ENCODE measurements at places on chromosomes 4 and X.
A peak's percentile ranks its signal among the peaks of the same experiment; 100 is the strongest.

- DNase-seq, result no peak
Measured at GRCh38 chr4:105293360-105293759, 146.7 kb downstream of the TET2 start.

DNA sequence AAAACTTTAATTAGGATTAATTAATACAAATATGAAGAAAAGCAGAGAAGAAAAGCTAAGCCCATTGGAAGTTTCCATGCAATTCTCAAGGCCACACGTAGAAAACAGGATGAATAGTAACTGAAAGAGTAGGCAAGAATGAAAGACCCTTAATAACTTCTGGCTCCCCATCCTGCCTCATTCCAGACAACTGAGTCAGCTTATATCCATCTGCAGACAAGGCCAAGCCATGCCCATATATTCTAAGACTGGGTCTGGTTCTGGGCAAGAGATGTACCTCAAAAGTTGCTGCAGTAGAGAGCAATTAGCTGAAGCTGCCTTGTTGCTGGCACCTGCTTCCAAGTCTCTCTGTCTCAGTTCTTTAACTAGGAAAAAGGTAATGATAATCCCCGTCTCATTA, 244.1 kb downstream of the GPC3 start:
- DNase-seq, result no peak

GRCh38 chrX:67384403-67384802, 159.4 kb upstream of the AR start:
- no peak for DNase-seq

GRCh38 chrX:68895341-68895755, 66.5 kb downstream of the EFNB1 start:
- no peak for DNase-seq

- no peak for DNase-seq
Measured at GRCh38 chrX:88424071-88424470, 323.0 kb upstream of the CPXCR1 start.

DNA sequence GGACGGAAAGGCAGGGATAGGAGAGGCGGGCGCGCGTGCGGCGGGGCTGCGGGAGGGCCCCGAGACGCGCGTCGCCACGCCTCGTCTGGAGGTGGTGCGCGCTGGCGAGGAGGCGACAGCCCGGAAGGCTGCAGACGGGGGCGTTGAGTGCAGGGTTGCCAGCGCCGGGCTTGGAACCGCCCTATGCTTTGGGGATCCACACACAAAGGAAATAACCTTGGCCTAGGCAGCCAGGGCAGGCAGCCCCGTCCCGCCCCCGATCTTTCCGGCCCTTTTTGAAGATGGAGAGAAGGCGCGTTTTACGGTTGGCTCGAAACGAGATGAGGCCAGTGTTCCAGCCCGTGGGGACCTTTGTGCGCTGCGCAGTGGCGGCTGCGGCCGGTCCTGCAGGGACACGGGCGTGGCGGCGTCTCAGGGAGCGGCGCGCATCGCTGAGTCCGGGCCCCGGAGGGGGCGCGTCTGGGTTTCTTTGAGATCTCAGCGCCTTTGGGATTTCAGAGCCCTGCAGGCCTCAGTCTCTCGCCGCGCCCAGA, 50.8 kb upstream of the TRIM2 start:
- DNase-seq, result peak; percentile 62

DNA sequence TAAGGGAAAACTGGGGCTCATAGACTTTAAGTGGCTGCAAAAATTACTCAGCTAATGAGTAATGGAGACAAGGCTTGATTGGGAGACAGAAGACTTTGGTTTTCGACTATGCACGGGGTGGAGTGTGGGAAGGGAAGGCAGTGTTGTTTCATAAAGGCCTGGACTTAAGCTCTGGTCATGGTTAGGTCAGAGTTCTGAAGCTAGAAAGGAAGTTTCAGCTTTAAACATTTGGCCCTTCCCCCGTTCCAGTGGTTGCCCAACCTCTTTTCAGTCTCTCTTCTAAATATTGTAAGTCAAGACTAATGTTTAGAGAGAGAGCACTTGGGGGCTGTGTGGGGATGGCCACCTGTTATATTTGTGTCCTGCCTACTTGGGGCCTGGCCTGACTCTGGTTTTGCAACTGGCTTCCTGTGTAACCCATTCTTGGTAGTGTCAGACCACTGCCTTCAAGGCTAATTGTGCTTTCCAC, 21.0 kb downstream of the MSN start:
- DNase-seq, result no peak

- no peak for DNase-seq
Measured at GRCh38 chr4:126958482-126958881, 674.3 kb upstream of the INTU start.

GRCh38 chrX:11995146-11995545, 143.1 kb upstream of the FRMPD4 start:
- no peak for DNase-seq

GRCh38 chr4:99011910-99012309, 16.4 kb downstream of the METAP1 start:
- DNase-seq, result no peak

- no peak for DNase-seq
Measured at GRCh38 chr4:7767966-7768365, 171.7 kb downstream of the AFAP1 start.

DNA sequence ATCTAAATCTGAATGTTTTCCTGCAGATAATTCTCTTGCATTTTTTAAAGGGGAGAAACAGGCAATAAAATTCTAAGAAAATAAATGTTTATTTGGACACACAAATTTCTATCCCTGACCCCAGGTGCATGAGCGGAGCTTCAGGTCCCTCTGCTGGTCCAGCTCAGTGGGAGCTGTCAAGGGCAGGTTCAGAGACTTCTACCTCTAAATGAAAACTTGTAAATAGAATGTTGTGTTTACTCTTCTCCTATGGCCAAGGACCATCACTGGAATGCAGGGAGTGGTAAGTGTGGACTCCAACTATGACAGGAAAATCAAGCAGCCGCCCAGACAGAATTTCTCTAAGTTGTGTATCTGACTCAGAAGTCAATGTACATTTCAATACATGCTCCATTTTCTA, 148.6 kb upstream of the TTC29 start:
- DNase-seq, result no peak

DNA sequence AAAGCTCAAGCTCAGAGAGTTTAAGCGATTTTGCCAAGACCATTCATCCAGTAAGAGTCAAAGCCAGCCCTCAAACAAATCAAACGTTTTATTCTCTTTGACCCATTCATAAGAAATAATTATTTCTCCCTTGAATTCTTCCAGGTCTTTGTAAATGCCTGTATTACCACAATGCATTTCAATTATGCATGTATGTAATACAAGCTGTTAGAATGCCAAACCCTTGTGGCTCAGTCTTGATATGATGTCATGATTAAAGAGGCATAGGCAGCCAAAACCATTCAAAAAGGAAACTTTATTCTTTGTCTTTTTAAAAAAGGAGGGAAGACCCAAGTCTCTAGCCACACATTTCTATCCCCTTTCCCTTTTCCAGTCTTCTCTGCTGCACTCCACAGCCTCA, 56.5 kb upstream of the PGM2 start:
- no peak for DNase-seq

DNA sequence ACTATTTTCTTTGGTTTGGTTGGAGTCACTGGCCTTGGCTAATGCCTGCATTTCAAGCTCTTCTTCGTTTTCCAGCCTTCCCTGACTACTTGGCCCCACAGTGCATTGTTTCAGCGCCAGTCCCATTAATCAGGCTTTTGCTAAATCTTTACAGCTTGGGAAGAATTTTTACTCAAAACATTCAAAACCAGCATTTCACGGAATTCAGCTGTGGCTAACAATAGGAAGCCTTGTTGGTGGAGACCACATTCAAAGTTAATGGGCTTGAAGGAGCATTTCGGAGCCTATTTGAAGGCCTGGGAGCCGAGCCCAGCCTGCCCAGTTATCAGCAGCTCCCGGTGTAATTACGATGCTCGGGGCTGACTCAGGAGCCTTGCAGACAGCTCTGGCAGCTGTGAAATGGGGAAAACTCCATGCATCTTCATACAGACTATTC, 30.8 kb upstream of the VCX2 start:
- no peak for DNase-seq

DNA sequence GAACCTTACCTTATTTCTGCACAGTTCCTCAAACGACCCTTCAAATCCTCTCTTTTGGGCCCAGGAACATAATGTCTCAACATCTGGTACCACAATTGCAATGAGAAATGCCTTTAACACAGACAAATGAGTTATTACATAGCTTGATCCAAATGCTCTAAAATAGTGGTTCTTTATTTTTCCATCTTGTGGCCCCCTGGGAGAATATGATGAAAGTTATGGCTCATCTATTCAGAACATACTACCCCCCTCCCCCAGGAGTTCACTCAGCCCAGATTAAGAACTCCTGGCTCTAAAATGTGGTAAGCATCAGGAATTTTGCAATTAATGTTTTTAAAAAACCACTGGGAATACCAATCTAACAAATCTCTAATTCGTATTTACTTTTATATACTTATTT, 23.9 kb upstream of the CENPU start:
- no peak for DNase-seq

DNA sequence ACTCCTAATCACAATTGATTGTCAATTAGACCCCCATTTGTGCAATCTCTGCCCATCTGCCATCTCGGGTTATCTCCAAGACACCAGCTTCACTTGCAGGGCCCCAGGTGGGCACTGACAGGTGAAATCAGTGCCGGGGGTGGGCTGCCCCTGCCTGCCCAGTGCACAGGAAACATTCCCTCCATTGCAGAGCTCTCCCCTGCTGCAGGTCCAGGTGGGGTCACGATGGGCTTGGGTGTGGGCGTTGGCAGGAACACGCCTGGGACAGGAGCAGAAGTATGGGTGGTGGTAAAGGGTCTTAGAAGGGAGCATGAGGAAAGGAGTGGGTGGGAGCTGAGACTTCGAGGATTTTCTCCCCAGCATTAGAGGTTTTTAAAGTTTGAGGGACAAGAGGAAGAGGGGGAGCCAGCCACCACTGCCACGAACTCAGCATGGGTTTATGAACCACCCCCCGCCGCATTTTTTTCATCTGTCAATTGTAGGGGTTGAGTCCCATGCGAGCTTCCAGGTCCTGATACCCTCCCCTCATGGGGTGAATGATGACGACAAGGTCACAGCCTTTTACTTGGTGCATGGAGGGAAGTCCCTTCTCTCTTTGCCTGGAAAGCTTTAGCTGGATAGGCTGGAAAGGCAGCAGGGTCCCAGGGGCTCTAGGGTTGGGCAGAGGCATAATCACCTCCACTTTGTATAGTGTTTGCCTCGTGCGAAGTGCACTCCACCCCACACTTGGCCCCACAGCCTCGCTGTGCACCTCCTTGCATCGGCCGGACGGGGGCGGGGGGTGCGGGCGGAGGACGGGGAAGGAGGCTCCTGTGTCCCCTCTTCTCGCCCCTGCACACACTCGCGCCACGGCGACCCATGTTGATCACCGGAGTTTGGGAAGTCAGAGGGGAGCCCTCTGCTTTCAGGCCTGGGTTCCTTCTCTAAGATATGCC, 3.5 kb upstream of the NKX1-1 start:
- DNase-seq, result no peak
